T-cell (primary cell): ENCODE measurements at places on chromosomes 13 and 19.
A peak's percentile ranks its signal among the peaks of the same experiment; 100 is the strongest.

- DNase-seq, result no peak
These were observed 1.4 kb downstream of the GGN start for GRCh38 chr19:38386300-38386970.

GRCh38 chr19:32173836-32174235 lies 171.6 kb upstream of the ZNF507 start:
- no peak for DNase-seq

- DNase-seq, result no peak
These were observed 16.2 kb upstream of the MBNL2 start for GRCh38 chr13:97205982-97206381.

GRCh38 chr13:21668732-21669275 lies 2.1 kb upstream of the FGF9 start:
- DNase-seq, result no peak

- no peak for DNase-seq
These were observed 38.0 kb upstream of the TPM4 start for GRCh38 chr19:16038196-16038695.

DNA sequence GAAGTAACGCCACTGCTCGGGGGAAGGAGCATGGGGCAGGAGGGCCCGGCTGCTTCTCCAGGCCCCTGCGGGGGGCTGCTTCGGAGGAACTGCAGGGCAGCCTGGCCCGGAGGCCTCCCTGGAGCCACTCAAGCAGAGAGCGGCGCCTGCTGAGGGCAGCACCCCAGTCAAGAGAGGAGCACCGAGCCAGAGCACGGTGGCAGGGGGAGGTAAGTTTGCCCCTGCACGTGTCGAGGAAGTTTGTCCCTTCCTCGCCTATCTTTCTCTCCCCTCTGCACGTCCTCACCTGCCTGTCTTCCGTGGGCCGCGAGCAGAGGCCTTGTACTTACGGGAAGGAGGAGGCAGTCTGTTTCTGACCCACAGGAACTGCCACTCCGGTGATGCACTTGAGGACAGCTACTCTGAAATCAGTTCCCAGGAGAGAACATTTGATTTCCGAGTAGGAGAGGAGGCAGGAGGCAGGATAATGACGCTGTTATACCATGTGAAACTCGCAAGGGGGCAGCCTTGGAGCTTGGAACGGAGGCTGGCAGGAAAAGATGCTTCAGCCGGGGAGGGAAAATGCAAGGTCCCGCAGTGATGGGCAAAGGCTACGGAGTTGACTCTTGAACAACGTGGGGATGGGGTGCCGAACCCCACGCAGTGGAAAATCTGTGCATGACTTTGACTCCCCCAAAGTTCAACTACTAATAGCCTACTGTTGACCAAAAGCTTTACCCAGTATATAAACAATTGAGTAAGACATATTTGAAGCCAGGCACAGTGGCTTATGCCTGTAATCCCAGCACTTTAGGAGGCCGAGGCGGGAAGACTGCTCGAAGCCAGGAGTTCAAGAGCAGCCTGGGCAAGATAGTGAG lies 5.0 kb downstream of the FFAR1 start:
- DNase-seq, result peak; percentile 69

DNA sequence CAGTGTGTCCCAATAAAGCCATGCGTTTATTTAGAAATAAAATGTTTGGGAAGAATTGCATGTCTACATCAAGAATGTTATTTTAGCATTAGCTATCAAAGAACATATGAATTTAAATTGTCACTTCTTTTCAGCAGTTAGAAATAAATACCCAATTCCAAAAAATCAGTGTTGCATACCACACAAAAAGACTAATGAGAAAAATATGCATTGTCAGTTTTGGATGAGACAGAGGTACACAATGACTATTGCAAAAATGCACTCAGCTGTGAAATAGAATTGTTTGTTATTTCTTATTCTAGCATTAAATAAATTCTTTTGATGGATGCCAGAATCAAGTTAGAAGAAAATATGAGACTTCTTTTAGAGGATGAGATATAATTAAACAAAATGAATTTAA lies 833.9 kb downstream of the SLITRK1 start:
- no peak for DNase-seq

GRCh38 chr13:50078895-50079654 lies 63.8 kb downstream of the KCNRG start:
- DNase-seq, result no peak

DNA sequence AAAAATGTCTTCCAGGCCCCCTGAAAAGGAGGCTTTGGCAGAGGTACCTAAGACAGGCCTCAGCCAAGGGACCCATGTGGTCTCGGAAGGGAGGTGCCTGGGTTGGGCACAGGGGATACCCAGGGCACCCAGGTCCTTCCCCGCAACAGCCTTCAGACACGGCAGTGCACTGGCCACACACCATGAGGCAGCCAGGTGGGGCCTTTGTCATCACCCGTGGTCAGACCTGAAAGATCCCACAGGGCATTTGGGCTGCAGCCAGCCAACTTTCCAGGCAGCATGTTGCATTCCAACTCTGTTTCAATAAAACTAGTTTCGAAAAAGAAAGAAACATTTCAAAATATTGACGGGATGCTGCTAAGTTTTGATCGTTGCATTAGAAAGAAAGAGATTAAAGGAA lies 4.7 kb upstream of the TUBGCP3 start:
- no peak for DNase-seq

- no peak for DNase-seq
These were observed 8.3 kb downstream of the TRPM4 start for GRCh38 chr19:49165865-49166301.

- no peak for DNase-seq
These were observed 54.9 kb downstream of the AP1M1 start for GRCh38 chr19:16252459-16253205.

- no peak for DNase-seq
These were observed 11.2 kb downstream of the KRTDAP start for GRCh38 chr19:35478794-35479677.

GRCh38 chr19:40363069-40363468 lies 14.6 kb downstream of the PLD3 start:
- no peak for DNase-seq

GRCh38 chr19:41928754-41929535 lies 696 bp upstream of the ERFL start:
- peak; percentile 19 for DNase-seq

DNA sequence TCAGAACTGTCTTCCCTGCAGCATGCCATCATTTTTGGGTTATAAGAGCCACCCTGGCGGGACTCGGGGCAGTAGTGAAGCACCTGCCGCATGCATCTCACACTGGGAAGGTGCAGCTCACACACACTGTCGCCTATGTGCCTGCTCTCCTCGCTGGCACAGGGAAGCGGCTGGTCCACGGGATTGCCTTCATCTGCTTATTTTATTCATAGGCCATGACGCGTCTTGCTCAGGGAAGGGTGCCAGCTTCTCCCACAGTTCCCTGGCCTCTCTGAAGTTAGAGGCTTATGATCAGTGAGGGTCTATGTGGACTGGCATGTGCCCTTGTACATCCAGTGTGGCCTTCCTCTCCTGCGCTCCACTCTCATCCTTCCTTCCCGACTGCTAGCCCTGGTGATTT lies 150.0 kb downstream of the KLF12 start:
- DNase-seq, result no peak

DNA sequence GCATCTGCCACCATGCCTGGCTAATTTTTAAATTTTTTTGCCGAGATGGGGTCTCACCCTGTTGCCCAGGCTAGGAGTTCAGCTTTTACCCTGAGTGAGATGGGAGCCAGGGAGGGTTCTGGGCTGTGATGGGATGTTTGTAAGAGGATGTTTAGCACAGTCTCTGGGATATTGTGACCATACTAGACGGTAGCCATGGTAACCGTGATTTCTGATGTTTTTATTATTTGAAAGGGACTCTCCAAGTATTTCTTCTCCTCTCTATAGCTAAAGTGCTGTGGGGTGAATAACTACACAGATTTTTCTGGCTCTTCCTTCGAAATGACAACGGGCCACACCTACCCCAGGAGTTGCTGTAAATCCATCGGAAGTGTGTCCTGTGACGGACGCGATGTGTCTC lies 10.4 kb downstream of the TSPAN16 start:
- DNase-seq, result no peak

GRCh38 chr13:77789376-77789775 lies 91.9 kb downstream of the SLAIN1 start:
- no peak for DNase-seq

GRCh38 chr13:19957320-19958154 lies 990 bp upstream of the ZMYM2 start:
- DNase-seq, result peak; percentile 86

- no peak for DNase-seq
These were observed 65.9 kb downstream of the ZNF627 start for GRCh38 chr19:11663181-11663591.

DNA sequence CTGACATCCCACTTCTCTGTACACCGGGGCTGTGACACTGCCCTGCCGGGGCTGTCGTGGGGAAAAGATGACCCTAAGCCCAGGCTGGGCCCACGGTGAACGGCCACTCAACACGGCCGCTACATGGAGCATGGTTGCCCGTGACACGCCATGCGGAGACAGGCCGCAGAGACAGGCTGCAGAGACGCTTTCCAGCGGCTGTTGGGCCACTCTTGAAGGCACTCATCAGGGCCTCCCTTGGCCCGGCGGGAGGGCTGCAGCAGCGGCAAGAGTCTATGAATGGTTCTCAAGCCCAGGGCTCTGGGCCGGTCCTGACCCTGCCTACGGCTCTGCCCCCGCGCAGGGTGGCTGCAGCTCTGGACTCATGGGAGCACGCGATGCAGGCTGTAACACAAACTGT lies 22.1 kb downstream of the ADPRHL1 start:
- no peak for DNase-seq
